ENCODE measurements at places on chromosomes 11 and 22. TPM values are rescaled to one million over a fixed set of nuclear protein-coding genes. Genes with fewer than 3 reads are reported as not detected.
A peak's percentile ranks its signal among the peaks of the same experiment; 100 is the strongest.

- no peak for DNase-seq
These were observed 2.2 kb downstream of the PHRF1 start for GRCh38 chr11:578276-579035.

GRCh38 chr22:24935771-24936483 lies 10.6 kb downstream of the LHFPL7 start:
- no peak for DNase-seq

- no peak for DNase-seq
These were observed 102.7 kb downstream of the FEZ1 start for GRCh38 chr11:125393331-125393730.

DNA sequence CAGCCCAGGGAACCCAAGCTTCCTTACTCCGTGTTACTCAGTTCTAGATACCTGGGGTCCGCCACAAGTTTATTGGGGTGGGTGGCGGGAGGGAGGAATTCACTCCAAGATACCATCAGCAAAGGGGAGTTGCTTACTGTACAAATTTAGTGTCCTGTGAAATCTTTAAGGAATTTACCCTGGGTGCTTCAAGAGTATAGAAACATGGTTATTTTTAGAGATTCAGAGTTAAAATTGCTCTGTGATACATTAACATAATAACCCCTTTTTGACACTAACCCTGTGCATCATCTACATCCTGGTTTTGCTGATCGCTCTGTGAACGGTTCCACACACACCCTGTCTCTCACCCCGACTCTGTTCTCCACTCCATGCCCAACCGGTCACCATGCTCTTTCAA lies 18.9 kb upstream of the LYVE1 start:
- DNase-seq = no peak

- DNase-seq = no peak
These were observed 8.1 kb downstream of the GNAZ start for GRCh38 chr22:23078462-23078787.

DNA sequence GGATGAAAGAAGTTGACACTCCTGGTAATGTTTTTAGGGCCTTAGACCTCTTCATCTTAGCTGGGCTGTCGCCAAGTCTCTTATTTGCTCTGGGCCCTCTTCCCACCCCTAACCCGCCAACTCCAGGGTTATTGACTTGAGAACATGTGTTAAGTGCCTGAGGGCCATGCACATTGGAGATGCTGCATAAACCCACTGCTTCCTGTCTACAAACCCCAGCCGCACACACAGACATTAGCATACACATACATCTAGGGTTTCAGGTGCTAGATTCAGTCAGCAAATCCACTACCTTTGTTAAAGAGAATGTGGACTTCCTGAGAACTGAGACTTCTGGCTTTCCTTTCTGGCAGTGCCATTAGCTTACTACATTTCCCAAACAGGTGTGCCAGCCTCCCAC lies 817 bp downstream of the PANX3 start:
- DNase-seq = peak; percentile 8

The VPREB3 gene
- total RNA-seq = 0.48 TPM

- no peak for DNase-seq
These were observed 1411.1 kb downstream of the BRD1 start for GRCh38 chr22:48416396-48417224.

DNA sequence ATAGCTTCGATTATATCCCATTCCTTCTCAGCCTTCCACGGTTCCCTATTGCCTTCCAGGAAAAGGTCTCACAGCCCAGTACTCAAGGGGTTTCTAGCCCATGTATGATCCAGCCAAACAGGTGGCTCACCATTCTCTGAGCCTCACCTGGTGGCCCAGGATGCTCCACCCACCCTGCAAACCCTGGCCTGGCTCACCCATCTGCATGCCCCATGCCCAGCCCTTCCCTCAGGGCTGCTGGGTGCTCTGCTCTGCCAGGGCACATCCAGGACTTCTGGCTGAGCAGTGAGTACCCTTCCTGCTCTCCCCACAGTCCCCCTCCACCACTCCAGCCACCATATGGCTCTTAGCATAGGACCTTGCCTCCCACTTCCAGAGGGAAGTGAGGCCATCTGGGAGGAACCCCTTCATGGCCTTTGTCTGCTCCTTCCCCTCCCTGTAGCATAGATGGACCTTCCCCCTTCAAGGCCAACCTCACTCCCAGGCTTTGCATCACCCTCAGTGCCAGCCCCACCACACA lies 5.8 kb upstream of the RCOR2 start:
- DNase-seq = no peak

- no peak for DNase-seq
These were observed 64.6 kb downstream of the PANX1 start for GRCh38 chr11:94193288-94193687.

DNA sequence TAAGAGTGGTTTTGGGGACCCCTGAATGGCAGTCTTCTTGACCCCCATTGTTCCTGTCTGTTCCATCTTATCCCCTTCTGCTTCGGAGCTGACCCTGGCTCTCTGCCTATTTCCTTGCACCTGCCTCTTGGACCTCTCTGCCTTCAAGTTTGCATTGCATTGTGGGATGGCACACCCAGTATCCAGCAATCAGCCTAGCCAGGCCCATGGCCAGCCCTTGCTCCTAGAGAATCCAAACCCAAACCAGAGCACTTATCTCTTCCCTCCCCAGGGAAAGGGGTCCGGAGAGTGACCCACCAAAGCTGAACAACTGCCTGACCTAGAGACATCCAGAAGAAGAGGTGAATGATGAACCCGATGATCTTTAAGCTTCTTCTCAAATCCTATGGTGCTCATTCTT lies 607.3 kb upstream of the CADM1 start:
- DNase-seq = no peak

- no peak for DNase-seq
These were observed 201.0 kb upstream of the NAV2 start for GRCh38 chr11:19511413-19512183.

GRCh38 chr22:23000657-23001347 lies 69.5 kb upstream of the GNAZ start:
- no peak for DNase-seq

GRCh38 chr11:8233691-8234424 lies 29.8 kb downstream of the LMO1 start:
- no peak for DNase-seq
